ENCODE measurements at places on chromosomes 5 and 9. TPM values are rescaled to one million over a fixed set of nuclear protein-coding genes. Genes with fewer than 3 reads are reported as not detected.

- DNase-seq, result no peak
These were observed 125.1 kb downstream of the UGCG start for GRCh38 chr9:112021742-112022141.

DNA sequence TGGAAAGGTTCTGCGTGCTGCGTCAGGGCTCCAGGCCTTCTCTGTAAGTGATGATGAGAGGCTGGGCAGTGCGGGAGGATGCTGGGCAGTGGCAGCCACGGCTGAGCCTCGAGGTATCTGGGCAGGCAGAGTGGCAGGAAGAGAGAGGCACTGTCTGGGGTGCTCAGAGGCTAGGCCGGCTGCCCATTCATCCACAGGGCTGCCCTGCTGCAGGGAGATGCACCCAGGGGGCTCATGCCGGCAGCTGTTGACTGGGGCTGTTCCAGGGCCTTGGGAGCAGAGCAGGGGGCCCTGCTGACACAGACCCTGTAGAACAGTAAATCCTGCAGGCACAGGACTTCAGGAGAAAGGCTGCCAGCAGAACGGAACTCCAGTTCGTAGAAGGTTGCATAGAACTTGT lies 88.8 kb downstream of the BOD1 start:
- DNase-seq, result peak; percentile 47

DNA sequence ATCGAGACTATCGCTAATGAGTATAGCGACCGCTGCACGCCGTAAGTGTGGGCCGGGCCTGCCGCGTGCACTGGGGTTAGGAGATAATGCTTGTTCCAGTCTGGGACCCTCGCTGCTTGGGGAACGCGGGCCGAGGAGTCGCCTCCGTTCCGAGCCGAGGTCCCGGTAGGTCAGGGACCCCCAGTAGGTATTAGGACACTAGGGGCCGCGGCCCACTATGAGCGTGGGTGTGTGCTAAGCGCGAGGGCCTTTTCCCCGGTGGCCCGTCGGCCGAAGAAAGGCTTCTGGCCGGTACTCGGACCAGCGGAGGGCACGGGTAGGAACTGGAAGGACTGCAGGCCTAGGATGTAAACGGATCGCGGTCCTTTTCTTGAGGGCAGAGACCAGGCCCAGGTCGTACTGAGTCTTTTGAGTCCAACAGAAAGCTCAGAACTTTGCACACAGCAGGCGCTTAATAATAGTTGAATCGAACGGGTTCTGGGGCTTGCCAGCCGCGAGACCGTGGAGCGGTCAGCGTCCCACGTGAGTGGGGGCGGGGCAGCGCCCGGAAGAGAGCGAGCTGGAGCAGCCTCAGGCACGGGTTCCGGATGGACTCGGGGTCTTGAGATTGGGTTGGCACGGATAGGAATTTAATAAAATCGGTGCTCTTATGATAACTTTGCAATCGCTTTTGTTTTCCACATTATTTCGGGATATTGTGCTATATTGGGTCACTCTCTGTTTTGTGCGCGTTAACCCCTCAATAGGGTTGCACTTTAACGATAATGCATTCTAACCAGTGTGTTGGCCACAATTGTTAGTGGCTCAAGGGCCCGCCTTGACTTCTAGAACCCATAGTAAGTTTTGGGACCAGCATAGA lies 733 bp downstream of the HSPA4 start:
- DNase-seq, result no peak

DNA sequence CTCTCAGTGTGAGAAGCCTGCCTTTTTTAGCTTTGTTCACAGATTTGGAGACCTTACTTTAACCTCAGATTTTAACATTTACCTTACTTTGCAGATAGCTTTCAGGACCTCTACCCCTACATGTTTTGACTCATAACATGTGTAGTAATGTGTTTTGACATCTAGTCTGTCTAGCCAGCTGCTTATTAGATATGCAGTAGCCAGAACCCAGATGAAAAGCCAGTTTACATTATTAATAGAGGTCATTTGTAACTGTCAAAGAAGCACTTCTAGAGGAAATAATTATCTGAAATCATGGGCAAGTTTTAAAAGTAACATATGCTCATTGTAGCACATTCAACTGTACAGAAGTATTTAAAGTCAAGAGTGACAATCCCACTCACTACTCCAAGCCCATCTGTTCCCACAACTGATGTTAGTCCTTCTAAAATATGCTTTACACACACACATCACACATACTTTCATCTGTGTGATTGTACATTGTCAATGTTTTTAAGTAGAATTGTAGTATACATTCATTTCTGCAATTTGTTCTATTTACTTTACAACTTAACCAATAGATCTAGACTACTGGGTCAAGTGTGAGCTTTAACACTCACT lies 71.8 kb upstream of the NIPAL4 start:
- no peak for DNase-seq

DNA sequence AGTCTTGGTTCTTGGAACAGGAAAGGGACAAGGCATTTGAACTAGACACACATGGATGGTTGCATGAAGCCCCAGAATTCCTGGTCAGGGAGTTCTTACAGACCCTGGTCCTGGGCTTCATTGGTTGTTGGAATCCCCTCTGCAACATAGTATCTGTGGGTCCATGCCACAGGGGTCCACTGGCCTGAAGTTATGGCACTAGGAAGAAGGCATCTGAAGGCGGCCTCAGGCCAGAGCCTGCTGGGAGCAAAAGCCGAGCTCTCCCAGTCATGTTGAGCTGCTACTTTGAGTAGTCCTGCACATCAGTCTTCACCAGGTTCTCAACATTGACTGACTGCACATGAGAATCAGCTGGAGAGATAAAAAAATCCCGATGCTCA lies 71.1 kb upstream of the PITX1 start:
- no peak for DNase-seq

The OBP2B gene
- not detected for total RNA-seq

The IFNK gene
- total RNA-seq, result not detected

Measured in esophagus muscularis mucosa (tissue), 4 donors.